ENCODE measurements at places on chromosomes 3 and 15.

DNA sequence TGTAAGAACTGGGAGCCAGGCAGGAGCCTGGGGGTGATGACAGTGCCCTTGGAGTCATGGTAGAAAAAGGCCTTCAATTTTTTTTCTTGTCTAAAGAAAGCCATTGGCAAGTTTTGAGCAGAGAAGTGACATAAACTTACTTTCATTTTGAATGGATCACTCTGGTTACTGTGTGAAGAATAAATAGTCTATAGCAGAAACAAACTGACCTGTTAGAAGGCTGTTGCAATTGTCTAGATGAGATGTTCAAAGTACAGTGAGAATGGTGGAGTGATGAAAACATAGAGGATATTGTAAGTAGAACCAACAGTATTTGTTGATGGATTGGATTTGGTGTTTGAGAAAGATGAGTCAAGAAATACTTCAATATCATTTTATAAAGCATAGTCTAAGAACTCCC, 439.9 kb downstream of the TBL1XR1 start:
- no peak for DNase-seq

DNA sequence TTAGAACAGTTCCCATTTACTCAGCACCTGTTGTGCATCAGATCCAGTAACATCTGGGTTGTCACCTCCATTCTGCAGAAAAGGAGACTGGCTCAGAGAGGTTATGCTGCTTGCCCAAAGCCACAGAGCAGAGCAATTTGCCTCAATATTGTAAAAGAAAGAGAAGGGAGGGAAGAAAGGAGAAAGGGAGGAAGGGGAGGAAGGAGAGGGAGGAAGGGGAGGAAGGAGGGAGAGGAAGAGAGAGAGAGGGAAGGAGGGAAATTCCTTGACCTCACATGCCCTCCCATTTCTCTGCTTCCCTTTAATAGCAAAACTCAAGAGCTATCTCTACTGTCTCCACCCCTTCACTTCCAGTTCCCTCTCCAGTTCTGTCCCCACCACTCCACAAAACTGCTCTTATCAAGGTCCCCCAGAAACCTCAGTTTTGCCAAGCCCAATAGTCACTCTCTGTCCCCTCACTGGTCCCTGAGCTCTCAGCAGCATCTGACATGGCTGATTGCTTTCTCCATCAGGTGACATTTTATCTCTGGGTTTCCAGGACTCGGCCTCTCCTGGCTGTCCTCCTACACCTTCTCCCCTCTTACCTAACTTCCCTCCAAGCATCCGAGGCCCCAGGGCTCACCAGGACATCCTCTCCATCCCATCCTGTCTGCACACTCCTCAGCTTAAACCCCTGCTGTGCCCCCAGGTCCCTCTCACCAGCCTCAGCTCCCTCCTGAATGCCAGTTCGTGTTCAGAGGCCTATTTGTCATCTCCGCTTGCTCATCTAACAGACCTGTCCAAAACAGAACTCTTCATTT, 104.7 kb upstream of the LINGO1 start:
- DNase-seq: no peak

GRCh38 chr3:138011722-138012121, 1.8 kb downstream of the CLDN18 start:
- DNase-seq: no peak

GRCh38 chr3:131484496-131485111, 18.2 kb downstream of the MRPL3 start:
- no peak for DNase-seq

GRCh38 chr3:184350618-184351017, 10.8 kb downstream of the CLCN2 start:
- DNase-seq: no peak

- DNase-seq: no peak
Observed at GRCh38 chr3:158712443-158712842, 19.8 kb downstream of the RARRES1 start.

DNA sequence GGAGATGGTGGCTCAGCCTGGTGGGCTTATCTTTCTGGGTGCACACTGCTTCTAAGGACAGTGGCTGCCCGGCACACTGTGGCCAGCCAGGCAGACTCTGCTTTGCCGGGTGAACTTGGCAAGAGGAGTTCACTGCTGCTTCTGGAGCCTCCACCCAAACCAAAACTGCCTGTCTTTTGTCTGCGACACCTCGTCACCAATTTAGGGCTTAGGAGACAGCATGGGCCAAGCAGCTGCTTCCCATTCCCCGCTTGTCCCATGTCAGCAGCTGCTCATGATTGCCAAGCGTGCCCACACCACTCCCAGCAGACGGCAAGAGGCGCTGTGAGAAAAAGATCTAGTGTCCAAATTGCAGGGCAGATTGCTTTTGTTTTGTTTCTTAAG, 57.3 kb downstream of the LSM3 start:
- no peak for DNase-seq

GRCh38 chr3:160395297-160395696, 3.7 kb downstream of the IFT80 start:
- DNase-seq: no peak

- no peak for DNase-seq
Observed at GRCh38 chr3:90068783-90069182, 961.4 kb downstream of the EPHA3 start.

GRCh38 chr3:111311709-111312235, 230.2 kb upstream of the CD96 start:
- no peak for DNase-seq

GRCh38 chr3:50003216-50003615, 63.3 kb downstream of the RBM6 start:
- no peak for DNase-seq

DNA sequence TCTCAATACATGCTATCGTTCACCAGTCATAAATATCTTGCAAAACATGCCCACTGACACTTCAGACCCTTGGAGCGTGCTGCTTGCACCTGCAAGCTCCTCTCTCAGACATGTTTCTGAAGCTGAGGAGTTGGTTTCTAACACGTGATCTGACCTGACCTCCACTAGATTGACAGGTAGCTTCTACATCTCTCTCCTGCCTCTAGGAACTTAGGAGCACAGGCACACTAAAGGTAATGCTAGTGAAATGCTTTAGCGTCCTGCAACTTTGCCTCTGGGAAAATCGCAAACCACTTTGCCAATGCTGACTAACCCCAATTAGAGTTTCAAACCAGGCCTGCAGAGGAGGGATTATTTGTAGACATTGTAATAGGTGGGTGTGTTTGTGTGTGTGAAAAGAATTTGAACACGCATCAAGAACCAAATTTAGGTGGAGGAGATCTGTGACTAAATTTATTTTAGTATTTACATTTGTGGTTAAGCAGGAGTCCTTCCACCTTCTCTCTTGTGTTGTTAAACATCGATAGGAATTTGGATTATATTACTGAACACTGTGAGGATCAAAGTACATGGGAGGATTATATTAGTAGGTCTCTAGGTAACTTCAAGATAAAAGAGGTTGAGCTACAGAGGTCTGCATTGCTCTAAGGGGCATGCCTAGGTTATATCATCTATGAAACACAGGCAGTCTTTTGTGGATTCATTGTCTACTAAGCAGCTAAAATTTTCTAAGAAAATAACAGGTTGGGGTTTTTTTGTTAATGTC, 86.7 kb upstream of the ZBED2 start:
- DNase-seq: no peak

- DNase-seq: no peak
Observed at GRCh38 chr3:27971600-27971999, 249.5 kb upstream of the EOMES start.

- DNase-seq: no peak
Observed at GRCh38 chr3:140170612-140171011, 235.6 kb downstream of the CLSTN2 start.

All from urothelium cell line (cell line).